AG20443 (cell line): ENCODE measurements at places on chromosomes 1 and 21.
A peak's percentile ranks its signal among the peaks of the same experiment; 100 is the strongest.

GRCh38 chr21:44867464-44867863 lies 6.0 kb downstream of the PTTG1IP start:
- DNase-seq: no peak

DNA sequence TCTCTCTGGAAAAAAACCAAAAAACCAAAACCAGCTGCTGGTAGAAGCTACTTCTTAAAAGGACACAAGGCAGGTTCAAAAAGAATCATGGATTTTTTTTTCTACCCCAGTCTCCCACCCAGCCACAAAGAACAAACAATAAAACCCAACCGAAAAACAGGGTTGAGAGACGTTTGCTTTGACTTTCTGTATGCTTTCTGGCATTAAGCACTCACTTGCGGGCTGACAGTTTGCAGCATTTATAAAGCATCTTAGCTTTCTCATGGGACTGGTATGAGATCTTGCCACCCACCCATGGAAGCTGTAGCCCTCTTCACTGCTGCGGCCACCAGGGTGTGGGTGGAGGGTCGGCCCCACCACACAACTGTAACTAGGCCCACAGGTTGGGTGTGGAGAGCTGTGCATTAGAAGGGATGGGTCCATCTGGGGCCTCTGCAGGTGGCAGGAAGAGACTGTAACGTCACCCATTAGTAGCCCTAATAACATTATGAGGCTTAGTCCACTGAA lies 165.7 kb downstream of the RHOU start:
- DNase-seq: no peak

DNA sequence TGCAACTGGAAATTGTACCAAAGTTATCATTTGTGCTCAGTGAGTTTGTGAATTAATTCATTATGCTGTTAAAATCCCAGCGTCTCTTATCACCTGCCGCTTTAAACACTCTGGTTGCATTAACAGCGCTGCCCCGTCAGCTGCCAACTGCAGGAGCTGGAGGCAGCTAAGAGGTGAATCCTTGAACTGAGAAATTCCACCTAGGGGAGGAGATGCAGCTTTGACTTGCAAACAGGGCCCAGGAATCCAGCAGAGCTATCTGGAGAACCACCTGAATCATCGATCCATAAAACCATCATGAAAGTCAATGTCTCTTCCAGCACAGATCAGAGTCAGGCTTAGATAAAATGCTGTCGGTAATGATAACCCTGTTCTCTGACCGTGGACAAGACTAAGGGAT lies 140.7 kb upstream of the PTBP2 start:
- no peak for DNase-seq

GRCh38 chr1:48532976-48533375 lies 61.0 kb upstream of the SPATA6 start:
- no peak for DNase-seq

DNA sequence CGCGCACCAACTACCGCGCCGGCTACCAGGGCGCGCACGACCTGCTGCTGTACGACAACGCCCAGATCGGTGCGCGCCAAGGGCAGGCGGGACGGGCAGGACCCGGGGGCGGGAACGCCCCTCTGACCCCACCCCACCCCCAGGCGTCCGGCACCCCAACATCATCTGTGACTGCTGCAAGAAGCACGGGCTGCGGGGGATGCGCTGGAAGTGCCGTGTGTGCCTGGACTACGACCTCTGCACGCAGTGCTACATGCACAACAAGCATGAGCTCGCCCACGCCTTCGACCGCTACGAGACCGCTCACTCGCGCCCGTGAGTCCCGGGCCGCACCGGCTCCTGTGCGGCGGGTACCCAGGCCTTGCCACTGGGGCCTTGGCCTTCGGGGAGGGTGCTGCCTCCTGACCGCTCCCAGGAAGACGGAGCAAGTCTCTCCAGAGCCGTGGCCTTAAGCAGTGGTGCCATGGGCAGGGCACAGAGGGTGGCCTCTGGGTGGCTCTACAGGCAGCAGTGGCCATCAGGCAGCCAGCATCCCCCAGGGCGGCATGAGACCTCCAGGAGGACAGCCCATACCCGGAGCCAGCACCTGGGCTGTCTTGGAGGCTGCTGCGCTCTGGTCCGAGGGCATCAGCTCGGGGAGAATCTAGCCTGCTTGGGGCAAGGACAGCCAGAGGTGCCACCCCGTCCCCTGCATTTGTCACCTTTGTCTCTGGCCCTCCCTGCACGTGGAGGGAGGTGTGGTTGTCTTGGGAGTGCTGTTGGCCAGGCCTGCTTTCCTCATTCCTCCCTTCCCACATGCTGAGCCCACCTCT lies 8.1 kb upstream of the MMP23B start:
- no peak for DNase-seq

DNA sequence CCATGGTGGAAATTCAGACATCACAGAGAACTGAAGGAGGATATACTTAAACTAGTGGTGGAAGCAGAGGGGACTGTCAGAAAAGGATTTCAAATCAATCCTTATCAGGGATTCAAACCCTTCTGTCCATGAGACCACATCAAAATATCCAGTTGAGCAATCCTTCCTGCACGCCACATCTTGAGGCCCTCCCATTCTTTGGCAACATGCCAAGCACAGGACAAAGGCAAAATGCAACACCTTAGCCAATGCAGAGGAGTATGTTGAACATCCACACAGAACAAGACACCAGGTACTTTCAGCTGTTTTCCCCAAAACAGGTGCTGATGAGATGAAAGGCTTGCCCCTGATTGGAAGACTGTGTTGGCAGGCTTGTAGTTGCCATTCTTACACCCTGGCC lies 81.8 kb upstream of the PLXNA2 start:
- no peak for DNase-seq

- DNase-seq: peak; percentile 90
Observed at GRCh38 chr1:165481820-165482532, 37.0 kb upstream of the RXRG start.

- no peak for DNase-seq
Observed at GRCh38 chr21:38133240-38133639, 123.6 kb upstream of the KCNJ15 start.

DNA sequence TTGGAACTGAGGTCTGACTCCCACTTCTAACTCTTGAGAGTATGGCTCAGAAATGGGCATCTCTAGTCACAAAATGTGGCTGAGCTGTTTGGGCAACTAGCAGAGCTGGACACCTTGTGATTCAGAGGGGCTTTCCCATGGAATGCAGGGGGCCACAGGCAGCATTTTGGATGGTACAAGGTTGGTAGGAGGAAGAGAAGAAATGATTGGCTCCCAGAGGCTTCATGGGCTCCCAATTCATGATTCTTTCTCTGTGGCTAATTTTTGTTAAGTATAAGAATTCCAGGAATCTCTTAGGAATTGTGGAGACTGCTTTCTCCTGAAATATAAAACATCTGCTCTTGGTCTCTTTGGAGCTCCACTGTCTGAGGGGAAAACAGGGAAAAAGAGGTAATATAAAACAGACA lies 49.7 kb downstream of the PBX1 start:
- peak; percentile 62 for DNase-seq

DNA sequence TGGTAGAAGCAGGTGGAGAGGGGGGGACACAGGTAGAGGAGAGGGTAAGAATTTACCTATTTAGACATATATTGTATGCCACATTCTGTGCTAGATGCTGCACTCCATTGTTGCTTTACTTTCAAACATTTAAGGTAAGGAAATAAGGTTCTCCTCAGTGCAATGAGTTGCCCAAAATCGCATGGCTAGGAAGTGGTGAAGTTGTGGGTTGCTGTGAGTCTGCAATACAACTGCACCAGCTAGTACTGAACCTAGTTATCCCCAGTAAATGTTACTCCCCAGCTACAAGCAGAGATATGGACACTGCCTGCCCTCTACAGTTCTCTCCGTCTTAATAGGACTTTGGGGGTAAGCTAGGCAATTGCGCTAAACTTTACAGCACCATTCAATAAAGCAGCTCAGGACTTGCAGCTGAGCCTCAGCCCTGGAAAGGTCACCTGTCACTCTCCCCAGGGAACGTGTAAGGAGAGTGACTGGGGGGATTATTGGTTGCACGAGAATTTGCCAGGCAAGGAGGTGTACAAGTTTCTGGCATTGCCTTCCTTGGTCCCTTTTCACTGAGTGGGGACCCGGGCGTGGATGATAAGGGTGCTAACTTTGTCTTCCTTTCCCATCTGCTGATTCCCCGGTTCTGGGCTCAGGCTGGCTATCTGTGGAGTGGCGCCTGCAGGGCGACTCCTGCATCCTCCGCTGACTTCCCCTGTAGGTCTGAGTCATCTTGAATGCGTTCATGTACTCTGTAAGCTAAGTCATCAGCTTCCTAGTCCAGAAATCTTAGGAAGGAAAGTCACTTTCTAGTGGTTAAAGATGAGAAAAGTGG lies 71.3 kb upstream of the CNTN2 start:
- peak; percentile 94 for DNase-seq

DNA sequence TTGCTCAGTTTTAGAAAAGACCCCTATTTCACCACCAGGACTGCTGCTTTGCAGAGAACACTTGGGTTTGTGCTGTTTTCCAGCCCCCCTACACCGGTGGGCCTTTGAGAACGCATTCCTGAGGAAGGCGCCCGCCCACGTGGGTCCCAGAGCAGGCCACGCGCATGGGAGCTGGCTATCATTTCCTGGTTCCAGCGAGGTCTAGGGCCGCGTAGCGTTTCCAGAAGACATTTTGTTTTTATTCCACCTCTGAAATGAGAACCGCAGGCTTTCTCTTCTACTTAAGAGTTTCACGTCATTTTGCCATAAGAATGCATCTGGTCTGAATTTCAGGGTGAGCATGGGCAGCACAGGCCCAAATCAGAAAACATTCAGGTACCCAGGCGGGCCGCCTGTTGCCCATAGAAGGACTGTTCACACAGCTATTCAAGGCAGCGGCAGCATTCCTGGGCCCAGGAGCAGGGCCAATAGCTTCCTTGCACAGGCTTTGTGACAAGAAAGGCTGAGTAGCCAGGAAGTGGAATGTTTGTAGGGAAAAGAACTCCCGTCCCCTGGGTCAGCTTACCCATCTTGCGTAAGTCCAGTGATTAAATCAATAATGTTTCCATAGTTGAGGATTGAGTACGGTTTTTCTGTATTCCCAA lies 1.4 kb upstream of the KLHL21 start:
- peak; percentile 76 for DNase-seq

- no peak for DNase-seq
Observed at GRCh38 chr1:214004014-214004413, 16.2 kb downstream of the PROX1 start.

DNA sequence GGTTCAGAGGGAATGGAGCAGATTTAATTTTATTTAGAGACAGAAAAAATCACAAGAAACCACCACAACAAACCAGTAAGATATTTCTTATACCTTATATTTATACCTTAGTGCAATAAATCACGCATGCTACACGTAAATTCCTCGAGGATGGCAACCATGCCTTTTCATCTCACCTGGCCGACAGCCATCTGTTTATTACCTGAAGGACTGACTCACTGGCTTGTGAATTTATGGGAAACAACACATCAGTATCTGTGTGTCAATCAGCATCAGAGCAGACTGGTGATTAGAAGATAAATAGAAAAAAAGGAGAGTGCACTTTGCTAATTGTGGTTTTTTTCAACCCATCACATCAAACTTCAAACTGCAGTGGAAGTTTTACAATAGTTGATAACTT lies 58.4 kb downstream of the S1PR1 start:
- DNase-seq: no peak

DNA sequence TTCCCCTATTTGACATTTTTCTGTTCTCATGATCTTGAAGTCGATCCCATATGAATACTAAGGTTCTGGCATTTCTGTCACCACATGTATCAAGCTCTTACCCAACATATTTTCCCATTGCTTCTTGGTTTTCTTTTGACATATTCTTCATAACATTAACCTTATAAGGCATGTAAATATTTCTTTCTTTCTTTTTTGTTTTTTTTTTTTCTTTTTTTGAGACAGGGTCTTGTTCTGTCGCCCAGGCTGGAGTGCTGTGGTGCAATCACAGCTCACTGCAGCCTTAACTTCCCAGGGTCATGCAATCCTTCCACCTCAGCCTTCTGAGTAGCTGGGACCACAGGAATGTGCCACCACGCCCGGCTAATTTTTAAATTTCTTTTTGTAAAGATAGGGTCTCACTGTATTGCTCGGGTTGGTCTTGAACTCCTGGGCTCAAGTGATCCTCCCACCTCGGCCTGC lies 33.1 kb upstream of the ERRFI1 start:
- peak; percentile 29 for DNase-seq

GRCh38 chr1:25105836-25106235 lies 126.5 kb downstream of the SYF2 start:
- no peak for DNase-seq

DNA sequence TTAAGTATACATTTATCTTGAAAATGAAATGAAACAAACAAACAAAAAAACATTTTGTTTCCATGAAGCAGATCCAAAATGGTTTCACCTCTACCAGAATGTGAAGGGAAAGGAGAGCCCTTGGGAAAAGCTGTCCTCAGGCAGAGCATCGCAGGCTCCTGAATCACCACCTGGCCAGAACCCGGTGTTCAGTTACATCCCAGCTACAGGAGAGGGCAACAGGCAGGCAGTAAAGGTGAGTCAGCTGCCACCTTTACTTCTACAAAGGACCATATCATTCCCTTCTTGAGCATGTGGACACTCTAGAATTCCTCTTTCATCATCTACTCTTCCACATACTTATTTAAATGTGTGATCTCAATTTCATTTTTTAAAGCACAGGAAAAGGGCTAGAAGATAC lies 151.2 kb downstream of the PIGK start:
- no peak for DNase-seq

DNA sequence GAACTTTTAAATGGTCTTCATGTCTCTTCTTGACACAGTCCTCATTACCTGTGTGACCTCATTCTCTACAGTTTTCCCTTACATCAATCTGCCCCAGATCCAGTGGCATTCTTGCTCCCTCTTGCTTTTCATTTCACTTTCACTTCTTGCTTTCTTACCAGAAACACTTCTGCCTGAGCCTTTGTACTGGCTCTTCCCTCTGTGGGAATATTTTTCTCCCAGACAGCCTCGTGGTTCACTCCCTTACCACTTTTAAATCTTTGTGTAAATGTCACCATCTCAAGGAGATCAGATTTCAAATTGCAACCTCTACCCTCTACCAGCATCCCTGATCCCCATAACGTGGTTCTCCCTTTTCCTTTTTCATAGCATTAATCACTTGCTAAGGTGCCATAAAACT lies 73.2 kb downstream of the DISC1 start:
- DNase-seq: no peak
